ENCODE measurements at places on chromosomes 1 and 21.
A peak's percentile ranks its signal among the peaks of the same experiment; 100 is the strongest.

- DNase-seq, result no peak
Observed at GRCh38 chr1:225250432-225250831, 177.4 kb downstream of the LBR start.

GRCh38 chr1:178450871-178451270 lies 45.9 kb downstream of the CLEC20A start:
- no peak for DNase-seq

- DNase-seq, result no peak
Observed at GRCh38 chr1:184987696-184988095, 13.4 kb upstream of the NIBAN1 start.

DNA sequence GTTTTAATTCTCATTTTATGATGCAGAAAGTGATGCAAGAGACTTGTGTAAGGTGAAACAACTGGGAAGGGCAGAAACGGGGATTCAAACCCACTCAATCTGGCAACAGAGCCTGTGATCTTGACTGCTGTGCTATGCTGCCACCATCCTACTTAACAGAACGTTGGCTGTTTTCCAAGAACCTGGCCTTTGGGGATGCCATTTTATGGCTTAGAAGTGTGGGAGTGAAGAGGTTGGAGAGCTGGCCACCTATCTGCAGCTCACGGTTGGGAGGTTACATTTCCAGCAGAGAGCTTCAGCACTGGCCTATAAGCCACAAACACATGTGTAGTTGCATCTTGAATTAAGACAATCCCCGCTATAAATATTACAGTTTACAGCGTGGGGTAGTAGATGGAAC lies 235.3 kb downstream of the PRDM2 start:
- DNase-seq, result no peak

GRCh38 chr1:183872403-183872802 lies 67.5 kb downstream of the RGL1 start:
- no peak for DNase-seq

GRCh38 chr1:193368302-193368701 lies 181.9 kb upstream of the B3GALT2 start:
- no peak for DNase-seq

- no peak for DNase-seq
Observed at GRCh38 chr1:225412803-225413351, 15.0 kb downstream of the LBR start.

DNA sequence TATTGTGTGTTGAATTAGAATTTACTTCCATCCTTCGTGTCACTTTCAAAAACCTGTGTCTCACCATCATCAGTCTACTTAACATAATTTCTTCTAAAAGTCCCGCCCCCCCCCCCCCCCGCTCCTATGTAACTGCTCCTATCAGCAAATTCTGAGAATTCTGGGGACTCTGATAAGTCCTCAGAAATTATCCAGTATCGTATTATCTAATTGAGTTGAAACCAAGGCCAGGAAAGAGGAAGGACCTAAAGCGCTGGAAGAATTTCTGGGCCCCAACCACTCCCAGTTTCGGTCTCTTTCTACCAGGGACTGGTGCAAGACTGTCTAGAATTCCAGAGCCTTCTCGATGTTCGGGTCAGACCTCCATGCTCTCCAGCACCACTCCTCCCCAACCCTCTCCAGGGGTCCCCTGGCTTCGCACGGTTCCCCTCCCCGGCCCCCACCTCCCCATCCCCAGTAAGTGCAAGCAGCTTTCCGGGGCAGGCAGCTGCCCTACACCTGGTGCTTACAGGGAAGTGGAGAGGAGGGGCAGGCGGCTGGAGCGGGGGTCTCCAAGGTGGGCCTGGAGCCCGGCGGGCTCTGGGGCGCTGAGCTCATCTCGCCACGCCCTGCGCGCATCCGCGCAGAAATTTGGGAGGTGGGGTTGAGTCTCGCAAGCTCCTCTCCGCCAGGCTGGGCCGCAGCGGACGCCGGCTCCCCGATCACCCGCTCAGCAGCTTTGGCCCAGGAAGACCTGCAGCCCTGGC lies 16.0 kb upstream of the ZNF496 start:
- no peak for DNase-seq

- DNase-seq, result no peak
Observed at GRCh38 chr1:210940081-210940617, 193.8 kb downstream of the KCNH1 start.

DNA sequence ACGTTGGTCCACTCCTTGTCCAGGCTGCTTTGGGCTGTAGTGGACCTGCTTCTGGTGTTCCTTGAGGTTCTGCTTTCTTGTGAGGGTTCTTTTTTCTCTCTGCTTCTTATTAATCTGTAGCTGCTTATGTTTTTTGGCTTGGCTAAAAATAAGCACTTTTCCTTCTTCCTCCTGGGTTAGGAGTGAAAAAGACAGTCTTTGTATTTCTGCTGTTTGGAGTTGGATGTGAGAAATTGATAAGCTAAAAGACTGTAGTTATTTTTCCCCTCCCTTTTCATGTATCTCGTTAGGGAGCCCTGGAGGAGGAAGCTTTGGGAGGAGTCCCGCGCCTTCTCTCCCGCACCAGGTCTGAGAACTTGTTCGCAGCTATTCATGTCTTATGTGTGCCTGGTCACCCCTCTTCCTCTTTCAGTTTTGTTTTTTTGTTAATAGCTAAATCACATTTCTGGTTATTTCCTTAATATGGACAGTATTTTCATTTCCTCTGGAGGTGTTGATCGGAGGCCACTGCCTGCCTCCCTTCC lies 79.0 kb downstream of the GALNT2 start:
- no peak for DNase-seq

DNA sequence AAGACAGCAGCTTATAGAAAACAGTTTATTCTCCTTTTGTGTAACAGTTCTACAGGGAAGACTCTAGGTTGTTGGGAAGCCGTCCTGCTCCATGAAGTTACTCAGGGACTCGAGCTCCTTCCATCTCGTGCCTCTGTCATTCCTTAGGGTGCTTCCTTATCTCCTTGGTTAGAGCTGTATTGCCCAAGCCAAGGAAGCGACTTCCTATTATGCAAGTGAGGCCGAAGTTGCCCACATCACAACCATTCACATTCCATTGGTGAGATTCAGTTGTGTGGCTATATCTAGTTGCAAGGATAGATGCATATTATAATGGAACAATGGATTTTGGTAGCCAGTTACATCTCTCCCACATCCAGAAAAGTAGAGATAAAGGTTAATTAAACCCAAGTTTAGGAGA lies 9.0 kb downstream of the GSTM5 start:
- DNase-seq, result no peak

DNA sequence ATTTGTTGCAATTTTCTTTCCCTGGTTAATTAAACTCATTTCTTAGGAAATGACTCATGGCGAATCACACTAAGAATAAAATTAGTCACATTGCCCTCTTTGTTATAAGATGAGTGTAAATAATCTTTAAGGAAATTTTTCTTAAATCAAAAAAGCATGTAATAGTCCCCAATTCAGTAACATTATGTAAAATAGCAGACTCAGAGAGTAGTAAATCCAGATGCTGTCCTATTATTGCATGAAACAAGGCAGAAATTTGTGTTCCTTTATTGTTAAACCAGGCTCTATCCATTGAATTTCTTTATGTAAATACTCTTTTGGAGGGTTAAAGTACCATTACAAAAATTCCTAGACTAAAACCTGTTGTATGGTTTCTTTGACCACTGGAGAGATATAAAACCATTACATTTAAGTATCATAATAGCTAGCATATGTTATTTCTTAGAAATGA lies 154.5 kb upstream of the C1orf87 start:
- peak; percentile 21 for DNase-seq

DNA sequence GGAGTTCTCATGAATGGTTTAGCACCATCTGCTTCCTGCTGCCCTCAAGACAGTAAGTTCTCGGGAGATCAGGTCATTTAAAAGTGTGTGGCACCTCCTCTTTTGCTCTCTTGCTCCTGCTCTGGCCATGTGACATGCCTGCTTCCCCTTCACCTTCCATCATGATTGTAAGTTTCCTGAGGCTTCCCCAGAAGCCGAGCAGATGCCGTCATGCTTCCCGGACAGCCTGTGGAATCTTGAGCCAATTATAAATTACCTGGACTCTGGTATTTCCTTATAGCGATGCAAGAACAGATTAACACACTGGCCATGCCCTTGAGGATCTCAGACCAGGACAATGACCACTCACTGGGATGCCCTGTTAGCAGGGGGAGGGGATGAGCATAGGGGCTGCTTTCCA lies 212.3 kb downstream of the MATN1 start:
- DNase-seq, result no peak

DNA sequence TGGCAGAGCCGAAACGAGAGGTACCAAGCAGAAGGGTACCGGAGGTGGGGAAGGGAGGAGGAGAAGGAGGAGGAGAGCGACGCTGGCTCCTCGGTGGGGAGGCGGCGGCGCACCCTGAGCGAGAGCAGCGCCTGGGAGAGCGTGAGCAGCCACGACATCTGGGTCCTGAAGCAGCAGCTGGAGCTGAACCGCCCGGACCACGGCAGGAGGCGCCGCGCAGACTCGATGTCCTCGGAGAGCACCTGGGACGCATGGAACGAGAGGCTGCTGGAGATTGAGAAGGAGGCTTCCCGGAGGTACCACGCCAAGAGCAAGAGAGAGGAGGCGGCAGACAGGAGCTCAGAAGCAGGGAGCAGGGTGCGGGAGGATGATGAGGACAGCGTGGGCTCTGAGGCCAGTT lies 32.4 kb downstream of the STYXL2 start:
- DNase-seq, result no peak

GRCh38 chr1:28309702-28310101 lies 19.1 kb upstream of the MED18 start:
- no peak for DNase-seq

- no peak for DNase-seq
Observed at GRCh38 chr1:30324251-30325084, 398.9 kb downstream of the MATN1 start.

GRCh38 chr1:195878478-195878877 lies 729.8 kb downstream of the KCNT2 start:
- DNase-seq, result no peak

DNA sequence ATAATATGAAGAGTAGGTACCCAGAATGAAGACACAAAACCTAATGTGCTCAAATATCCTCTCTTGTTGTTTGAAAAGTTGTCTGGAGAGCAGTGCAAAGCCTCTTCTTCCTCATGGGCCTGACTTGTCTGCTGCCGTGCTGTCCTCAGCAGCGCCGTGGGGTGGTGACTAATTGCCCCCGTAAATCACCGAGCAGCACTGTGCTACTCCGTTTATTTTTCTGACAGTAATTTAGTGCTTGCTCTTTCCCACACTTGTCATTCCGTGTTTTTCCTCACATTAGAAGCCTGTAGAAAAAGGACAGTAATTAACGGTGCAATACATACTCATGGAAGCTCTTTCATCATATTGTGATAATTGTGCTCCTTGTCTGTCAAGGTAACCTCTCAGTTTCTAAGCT lies 114.8 kb upstream of the BARHL2 start:
- DNase-seq, result no peak

DNA sequence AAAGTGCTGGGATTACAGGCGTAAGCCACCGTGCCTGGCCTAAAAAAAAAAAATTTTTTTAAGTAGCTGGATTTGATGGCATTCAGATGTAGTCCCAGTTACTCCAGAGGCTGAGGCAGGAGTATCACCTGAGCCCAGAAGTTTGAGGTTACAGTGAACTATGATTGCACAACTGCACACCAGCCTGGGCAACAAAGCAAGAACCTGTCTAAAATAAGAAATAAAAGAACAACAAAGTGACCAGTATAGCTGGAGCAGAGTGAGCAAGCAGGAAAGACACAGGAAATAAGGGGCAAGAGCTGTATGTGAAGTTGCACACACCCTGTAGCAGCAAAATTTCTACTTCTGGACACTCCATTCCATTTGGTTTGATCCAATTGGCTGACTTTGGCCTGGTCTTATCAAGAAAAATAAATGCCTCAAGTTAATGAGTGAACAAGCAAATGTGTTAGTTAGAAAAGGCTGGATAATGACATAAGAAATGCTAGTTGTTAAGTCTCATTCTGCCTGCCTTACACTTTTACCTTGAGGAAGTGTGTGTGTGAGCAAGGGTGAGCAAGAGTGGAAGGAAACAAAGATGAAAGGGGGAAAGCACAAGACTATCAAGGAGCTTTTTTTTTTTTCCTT lies 7.9 kb downstream of the ATP5IF1 start:
- no peak for DNase-seq

DNA sequence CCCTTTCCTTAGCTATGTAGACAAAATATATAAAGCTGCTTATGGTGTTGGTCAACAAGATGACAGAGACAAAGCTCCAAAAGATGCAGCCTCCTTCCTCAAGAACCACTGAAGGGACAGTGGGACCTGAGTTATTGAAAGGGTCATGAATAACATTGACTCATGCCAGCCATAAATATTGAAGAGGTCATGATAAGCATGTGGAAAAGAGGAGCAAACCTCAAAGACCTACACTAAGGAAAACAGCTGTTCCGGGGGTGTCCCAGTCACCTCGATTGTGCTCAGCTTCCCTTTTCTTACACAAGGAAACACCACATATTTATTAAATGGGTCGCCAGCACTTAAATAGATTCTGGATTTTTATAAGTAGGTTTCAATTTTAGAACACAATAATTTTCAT lies 112.9 kb downstream of the PTPRC start:
- no peak for DNase-seq

DNA sequence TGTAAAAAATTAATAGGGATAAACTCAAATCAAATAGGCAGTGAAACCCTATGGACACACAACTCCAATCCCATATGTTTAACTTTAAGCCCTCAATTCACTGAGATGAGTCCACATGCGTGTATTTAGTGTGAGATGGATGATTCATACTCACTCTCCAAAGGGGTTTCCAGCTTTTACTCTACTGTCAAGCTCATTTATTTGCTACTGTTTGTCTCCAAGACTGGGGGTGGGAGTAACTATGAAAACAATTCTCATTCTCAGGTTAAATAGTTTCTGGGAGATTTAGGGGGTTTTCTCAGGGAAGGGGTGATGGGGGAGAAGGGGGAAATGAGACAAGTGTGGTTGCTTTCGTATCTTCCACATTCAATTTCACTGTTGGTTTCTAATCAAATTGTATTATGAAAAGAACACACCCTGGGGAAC lies 2.7 kb downstream of the RAB29 start:
- peak; percentile 18 for DNase-seq

DNA sequence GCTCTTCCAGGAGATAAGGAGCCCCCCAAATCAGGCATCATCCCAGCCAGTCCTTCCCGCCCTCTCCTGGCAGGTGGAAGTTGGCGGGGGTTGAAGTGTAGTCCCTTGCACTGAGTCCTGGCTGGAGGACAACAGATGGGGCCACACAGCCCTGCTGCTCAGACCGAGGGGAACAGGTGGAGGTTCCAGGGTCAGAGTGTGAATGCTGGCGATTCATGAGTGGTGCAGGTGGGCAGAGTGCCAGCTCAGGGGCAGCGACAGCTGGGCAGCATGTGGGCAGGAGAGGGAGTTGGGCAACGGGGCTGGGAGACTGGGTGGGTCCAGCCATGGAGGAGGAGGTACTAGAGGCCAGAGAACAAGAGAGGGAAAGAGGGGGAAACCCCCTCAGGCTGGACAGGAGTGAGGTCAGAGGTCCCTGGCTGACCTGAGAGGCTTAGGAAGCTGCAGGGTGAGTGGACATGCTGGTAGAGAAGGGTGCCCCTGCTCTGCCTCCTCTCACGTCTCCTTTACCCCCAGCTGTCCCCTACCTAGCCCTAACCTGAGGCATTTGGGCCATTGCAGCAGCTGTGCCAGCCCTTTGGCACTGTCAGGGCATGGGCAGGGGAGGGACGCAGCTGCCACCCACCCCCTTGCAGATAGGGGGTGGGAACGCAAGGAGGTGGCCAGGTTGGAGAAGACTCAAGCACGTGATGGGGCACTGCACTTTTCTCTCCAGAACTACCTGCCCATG lies 11.3 kb upstream of the ADORA1 start:
- DNase-seq, result no peak

Data from fibroblast of skin of left biceps (primary cell).